ENCODE measurements at places on chromosomes 7 and 10.

DNA sequence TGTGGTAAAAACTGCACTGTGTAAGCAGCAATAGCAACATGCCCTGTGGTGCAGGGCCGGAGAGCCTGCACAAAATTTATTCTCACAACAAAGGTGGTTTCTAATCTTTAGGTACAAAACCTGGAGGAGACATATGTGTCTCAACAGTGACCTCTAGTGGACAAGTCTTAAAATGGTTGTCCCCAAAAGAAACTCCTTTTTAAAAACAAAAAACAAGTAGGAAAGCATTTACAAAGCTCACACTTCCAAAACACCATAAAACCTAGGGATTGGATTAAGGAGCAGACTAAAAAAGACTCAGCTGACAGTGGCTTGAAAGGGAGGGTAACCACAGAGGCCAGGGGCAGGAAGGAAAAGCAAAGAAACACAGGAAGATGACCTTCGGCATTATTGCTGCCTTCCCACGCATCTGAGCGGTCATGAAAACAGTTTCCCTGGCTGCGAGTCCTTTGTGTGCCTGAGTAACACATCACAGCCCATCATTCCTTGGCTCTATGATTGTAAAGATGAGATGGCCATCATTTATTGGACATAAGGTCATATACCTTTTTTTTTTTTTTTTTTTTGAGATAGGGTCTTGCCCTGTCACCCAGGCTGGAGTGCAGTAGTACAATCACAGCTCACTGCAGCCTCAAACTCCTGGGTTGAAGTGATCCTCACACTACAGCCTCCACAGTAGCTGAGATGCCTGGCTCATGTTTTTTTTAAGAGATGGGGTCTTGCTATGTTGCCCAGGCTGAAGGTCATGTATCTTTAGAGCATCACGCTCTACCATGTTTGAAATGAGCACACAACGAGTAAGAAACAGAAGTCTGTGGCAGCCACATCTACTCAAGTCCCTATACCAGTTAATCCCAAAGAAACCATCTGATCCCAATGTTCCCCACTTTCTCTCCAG lies 39.5 kb downstream of the RSU1 start:
- no peak for DNase-seq

GRCh38 chr7:80284855-80285254 lies 150.2 kb downstream of the GNAI1 start:
- DNase-seq = no peak

- no peak for DNase-seq
These were observed 29.9 kb downstream of the AP5Z1 start for GRCh38 chr7:4805110-4805983.

- no peak for DNase-seq
These were observed 151.5 kb upstream of the AOAH start for GRCh38 chr7:36875794-36876193.

GRCh38 chr10:94076325-94076841 lies 82.7 kb downstream of the PLCE1 start:
- DNase-seq = no peak

Data from nephron progenitor cell (in vitro differentiated cells).